ENCODE measurements at places on chromosomes 12 and 14.
A peak's percentile ranks its signal among the peaks of the same experiment; 100 is the strongest.

GRCh38 chr14:53890611-53891101 lies 66.0 kb downstream of the BMP4 start:
- no peak for DNase-seq

GRCh38 chr12:97595936-97596335 lies 133.3 kb downstream of the RMST start:
- DNase-seq: no peak

GRCh38 chr14:56170877-56171422 lies 52.7 kb downstream of the PELI2 start:
- no peak for DNase-seq

DNA sequence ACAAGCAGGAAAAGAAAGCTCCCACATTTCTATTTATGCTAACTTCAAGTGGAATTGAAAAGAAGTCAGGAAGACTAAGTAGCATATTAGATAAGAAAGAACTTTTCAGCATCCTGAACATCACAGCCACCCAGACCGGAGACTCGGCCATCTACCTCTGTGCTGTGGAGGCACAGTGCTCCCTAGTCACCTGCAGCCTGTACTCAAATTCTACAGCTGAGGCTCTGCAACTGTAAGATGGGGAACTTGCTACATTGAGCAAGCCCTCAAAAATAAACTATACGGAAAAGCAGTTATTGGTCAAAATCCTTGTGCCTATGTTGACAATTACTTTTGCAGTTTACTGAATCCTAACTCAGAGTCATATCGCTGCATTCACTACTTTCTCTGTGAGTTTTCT lies 361.9 kb downstream of the DAD1 start:
- DNase-seq: no peak

- no peak for DNase-seq
Measured at GRCh38 chr12:31768046-31768445, 39.2 kb upstream of the AMN1 start.

DNA sequence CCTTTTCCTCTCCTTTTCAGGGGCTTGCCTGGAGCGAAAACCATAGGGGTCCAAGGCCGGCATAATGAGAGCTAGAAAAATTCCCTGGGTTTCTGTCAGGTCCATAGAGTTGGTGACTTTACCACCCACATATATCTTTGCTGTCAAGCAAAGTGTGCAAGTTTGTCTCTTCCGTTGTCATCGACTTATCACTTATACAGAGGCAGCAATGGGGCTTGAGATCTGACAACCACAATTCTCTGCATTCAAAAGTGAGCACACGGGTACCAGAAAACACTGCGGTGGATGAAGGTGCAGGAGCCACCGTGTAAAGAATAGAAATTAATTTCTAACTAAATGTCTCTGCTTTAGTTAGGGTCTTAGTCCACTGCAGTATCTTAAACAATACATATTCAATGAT lies 162.3 kb downstream of the DAD1 start:
- DNase-seq: no peak

GRCh38 chr12:54197431-54197909 lies 8.7 kb upstream of the SMUG1 start:
- DNase-seq: no peak

GRCh38 chr12:12812174-12812573 lies 972 bp upstream of the DDX47 start:
- DNase-seq: no peak

GRCh38 chr14:105180592-105181548 lies at the start of gene NUDT14:
NUDT14 (minus strand) TSS chr14:105181312; CDS start chr14:105181209, 103 bp downstream.
- DNase-seq: peak; percentile 91

DNA sequence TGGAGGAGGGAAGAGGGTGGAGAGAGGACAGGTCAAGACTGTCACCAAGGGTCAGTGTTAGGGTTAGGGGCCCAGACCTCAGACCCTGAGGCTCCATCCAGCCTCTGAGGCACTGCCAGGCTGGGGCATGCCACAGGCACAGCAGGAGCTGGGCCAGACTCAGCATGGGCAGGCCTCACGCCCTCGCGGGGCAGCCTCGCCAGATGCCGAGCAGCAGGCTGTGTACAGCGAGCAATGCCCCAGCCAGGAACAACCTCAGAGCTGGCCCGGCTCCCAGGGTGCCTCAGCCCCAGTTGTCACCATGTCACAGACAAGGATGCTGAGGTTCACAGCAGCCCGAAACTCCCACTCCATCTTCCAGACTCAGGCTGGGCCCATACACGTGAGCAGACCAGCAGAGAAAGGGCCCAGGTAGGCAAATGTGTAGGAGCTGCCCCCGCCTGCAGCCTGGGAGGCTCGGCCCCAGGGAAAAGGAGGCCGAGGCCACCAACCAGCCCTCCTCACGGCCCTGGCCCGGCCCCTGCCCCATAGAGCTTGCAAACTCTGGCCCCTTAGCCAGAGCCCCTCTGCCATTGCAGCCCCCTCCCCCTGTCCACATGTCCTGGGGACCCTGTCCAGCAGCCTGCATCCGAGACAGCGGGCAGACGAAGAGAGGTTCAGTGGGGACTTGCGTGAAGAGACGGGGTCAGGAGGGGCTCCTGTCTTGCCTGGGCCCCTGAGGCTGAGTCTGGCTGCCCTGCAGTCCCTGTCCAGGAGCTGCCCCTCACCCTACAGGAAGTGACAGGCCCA lies 7.5 kb downstream of the C14orf180 start:
- DNase-seq: no peak

DNA sequence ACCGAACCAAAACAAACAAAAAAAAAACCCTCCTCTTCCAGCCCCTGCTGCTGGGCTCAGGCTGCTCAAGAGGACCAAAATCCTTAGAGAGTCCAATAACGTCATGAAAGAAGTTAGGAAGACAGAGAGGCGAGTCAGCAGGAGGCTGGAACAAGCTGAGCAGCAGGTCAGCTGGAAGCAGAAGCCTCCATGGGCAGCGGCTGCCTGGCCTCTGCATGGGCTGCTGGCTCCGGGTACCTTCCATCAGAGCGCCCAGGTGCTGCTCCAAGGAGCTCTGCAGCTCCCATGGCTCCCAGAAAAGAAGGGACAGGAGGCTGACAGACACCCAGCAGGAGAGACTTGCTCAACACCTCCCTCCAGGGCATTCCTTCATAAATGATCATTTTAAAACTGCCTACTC lies 3.2 kb upstream of the KRT2 start:
- DNase-seq: no peak

GRCh38 chr12:115375186-115375991 lies 691.4 kb upstream of the TBX3 start:
- DNase-seq: no peak
